ENCODE measurements at places on chromosomes 1 and 21.

GRCh38 chr1:212127221-212127620 is 91.7 kb downstream of the DTL start:
- no peak for DNase-seq

- no peak for DNase-seq
These were observed 90.1 kb downstream of the ZSWIM5 start for GRCh38 chr1:45116340-45116739.

GRCh38 chr1:114336360-114336759 is 174.6 kb downstream of the TRIM33 start:
- no peak for DNase-seq

- no peak for DNase-seq
These were observed 115.0 kb downstream of the FCRL5 start for GRCh38 chr1:157437296-157437695.

DNA sequence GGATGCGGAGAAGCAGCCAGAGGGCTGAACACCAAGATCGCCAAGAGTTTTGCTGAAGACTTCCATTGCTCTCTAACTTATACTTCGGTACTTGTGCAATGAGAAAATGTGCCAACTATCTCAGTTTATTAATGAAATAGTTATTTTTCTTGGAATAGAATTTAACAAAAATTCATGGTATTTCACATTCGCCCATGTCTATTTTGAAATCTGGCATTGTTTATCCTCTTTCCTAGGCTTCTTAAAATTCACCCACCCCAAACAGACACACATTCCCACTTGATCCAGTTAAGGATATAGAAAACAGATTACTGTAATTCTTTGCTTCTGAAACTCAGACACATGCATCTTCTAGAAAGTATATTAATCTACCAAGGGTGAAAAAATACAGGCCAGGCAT is 56.3 kb upstream of the ADAMTS5 start:
- DNase-seq: no peak

DNA sequence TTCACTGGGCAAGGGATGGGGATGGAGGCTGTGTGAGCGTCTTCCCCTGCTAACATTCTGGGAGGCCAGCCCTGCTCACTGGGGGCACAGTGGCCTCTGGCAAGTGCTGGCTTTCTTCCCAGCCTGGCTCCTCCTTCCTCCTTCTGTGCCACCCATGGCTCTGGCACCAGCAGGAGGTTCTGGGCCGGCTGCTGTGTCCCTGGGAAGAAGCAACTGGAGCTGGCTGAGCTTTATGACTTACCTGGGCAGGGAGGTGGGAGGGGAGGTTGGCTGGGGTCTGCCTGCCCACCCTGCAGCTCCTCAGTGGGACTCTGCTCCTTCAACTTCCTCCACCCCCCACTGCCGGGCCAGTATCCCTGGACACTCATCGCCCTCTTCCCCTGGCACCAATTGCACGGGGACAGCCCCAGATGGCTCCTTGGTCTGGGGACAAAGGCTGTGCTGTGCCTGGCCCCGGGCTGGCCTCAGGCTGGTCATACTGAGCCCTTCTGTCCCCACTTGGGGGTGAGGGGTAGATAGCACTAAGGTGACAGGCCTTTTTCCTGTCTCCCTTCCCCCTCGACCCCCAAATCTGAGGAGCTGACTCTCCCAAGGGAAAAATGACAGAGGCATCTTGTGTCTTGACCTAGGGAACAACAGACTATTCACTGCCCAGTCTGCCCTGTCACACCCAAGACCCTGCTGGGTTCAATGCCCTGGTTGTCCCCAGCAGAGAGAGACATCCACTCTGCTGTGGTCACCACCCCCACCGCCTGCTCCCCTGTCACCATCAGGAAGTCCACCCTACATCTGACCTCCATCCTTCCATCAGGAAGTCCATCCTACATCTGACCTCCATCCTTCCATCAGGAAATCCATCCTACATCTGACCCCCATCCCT is 14.4 kb downstream of the CDK18 start:
- no peak for DNase-seq

DNA sequence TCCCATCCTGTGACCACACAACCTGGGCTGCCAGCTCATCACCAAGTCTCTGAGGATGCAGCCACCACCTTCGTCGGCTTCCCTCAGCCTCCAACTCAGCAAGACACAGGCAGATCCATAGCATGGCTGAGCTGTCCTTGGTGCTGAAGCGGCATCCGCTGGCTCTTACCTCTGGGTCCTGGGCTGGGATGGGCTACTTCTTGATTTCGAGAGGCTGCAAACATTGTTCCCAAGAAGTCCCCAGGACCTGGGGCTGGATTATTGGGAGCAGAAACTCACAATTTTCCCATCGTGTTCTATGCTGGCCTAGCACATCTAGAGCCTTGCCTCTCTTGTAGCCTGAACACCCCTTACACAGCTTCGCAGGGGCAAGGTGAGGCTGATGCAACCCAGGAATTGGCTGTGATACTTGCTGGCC is 24.9 kb upstream of the C1QA start:
- peak; percentile 63 for DNase-seq

- no peak for DNase-seq
These were observed 732.6 kb upstream of the CHRM3 start for GRCh38 chr1:238653693-238654321.

DNA sequence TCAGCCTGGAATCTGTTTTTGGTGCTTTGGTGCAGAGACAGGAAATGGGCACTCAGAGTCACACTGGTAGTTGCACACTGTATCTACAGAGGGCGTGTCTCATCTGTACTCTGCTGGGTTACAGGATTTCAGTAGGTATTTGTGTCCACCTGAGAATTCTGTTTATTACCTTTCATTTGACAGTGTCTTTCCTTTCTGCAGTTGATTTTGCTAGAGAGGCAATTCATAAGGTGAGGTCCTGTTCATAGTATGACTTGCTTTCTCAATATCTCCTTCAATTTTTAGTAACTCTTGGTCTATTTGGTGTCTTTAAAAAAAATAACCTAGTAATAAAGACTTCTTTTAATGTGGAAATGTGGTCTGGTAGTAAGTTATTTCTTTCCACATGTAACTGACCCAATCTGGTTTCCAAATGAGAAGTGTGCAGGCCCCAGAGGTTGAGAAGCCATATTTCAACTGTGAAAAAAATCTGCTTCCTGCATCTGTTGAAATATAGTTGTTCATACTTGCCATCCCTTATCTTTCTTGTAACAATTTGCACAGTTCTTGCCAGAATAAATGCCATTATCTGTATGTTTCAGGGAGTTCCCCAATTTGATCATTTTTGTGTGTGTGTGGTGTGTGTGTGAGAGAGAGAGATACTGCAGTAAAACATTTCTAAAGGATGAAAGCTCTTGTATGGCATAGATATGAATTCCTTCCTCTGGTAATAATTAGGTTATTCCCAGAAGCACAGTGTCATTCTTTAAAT is 78.4 kb upstream of the DNAJC6 start:
- no peak for DNase-seq

GRCh38 chr1:43849670-43850069 is 83.9 kb upstream of the ARTN start:
- DNase-seq: no peak

GRCh38 chr1:8201331-8201861 is 116.5 kb upstream of the SLC45A1 start:
- no peak for DNase-seq

DNA sequence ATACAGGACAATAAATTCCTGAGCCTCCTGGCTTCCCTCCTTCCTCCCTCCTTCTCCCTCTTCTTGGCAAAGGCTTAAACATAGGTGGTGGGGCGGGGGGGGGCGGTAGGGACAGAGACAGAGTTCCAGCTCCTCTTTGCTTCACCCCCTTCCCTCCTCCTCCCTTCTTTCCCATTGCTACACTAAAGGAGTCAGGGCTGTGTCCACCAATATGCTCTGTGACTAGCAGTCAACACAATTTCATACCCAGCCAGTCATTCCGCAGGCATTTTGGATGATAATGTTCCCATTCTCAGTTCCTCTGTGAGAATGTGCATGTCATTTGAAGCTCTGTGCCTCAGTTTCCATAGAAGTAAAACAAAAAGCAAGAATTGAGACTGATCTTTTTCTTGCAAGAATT is 1.7 kb downstream of the LMOD1 start:
- DNase-seq: no peak

GRCh38 chr21:45845063-45845769 is 136.4 kb upstream of the COL6A1 start:
- DNase-seq: no peak

- DNase-seq: no peak
These were observed 123.3 kb upstream of the DPYD start for GRCh38 chr1:98044071-98044697.

DNA sequence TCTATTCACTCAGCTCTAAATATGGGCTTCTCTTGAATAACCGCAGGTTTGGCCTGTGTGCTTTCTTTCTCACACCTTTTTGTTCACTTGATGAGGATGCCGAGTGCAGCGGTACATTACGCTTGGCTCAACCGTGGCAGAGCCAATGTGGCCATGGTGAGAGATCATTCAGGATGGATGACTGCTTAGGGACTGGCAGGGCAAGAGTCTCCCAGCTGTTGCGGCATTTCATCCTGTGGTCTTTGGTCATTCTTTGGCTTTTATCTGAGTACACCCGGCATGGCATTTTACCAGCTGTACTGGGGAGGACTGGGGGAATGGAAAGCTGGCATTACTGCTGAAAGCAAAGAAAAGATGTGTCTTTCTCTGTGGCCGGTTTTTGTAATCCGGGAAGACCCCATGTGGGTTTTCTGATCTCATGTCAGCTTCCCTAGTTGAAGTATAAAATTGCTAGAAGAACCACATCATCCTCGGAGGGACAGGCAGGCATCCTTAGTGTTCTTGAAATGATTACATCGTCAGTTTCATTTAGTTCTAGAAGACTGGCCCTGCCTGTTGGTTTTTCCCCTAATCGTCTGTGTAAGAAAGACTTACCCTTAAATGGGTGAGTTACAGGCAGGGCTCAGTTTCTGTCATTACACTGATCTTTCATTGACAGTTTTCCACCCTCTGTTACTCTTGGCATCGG is 15.1 kb downstream of the PCP4 start:
- DNase-seq: no peak

- peak; percentile 5 for DNase-seq
These were observed 1204.6 kb upstream of the TMPRSS15 start for GRCh38 chr21:19608101-19608621.

DNA sequence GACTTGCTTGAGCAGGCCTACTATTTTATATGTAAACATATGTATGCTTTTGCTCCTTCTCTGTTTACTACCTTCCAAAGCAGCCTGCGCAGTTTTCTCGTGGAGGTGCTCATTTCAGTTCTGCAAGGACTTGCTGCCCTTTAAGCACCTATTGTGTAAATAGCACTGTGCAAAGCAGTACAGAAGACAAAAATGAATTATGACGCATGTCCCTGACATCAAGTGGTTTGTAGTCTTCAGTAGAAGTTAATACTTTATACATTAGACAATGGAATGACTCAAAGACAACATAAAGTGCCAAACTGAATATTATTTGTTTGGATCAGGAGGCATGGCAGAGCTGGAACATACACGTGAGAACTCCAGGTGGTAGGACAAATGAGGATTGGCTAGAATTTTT is 611.7 kb downstream of the LMO4 start:
- DNase-seq: no peak

DNA sequence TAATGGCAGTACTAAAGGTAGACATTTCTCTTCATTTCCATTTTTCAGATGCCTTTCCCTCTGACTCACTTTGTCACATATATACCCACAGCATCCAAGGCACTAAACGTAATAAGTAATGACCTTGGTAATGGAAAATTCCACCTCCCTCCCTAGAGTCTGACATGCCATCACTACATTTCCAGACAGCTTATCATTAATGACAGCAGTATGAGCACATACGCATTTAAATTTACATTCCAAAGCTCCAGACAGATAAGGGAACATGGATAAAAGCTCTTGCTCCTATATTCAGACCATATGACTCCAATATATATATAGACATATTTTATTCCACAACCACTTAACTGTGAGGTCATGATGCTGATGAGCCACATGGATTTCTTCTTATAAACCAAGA is 191.7 kb upstream of the GORAB start:
- no peak for DNase-seq

All from left renal pelvis (tissue), 4 donors.